CD4-positive, alpha-beta T cell treated with Interleukin-17A for 1 hour (primary cell): ENCODE measurements at places on chromosomes 2 and 18.
A peak's percentile ranks its signal among the peaks of the same experiment; 100 is the strongest.

DNA sequence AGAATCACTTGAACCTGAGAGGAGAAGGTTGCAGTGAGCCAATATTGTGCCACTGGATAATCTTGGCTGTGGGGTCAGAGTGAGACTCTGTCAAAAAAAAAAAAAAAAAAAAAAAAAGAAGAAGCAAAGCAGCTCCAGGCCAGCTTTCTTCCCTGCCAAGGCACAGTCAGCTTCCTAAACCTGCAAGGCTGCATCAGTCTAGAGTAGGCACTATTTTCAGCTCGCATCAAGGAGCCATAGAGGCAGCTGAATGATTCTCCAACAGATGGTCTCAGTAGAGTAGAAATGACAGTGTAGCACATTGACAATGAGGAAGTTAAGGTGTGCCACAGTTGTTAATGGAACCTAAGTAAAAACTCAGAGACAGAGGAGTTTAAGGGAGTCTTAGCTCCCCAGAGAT, 35.6 kb downstream of the BMP10 start:
- no peak for DNase-seq

- no peak for DNase-seq
These were observed 5.8 kb upstream of the GPD2 start for GRCh38 chr2:156430236-156430979.

DNA sequence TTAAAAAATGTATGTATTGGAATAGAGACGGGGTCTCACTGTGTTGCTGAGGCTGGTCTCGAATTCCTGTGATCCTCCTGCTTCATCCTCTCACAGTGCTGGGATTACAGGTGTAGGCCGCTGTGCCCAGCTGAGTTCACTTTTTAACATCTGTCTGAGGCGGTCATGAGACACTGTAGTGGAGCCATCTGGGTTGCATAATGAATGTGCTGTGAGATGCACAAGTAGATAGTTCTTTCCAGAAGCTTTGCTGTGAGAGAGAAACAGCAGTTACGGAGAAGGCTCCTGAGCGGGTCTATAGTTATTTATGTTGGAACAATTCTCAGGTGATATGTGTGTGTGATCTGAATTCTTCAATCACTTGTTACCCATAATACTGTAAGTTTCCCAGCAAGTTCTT, 3.1 kb downstream of the RMC1 start:
- no peak for DNase-seq

- DNase-seq, result no peak
These were observed 109.9 kb downstream of the PTPRM start for GRCh38 chr18:7677001-7677400.

- DNase-seq, result no peak
These were observed 65.2 kb downstream of the RNF144A start for GRCh38 chr2:6982449-6982848.

- DNase-seq, result no peak
These were observed 157.3 kb upstream of the SALL3 start for GRCh38 chr18:78822171-78822948.

GRCh38 chr2:222969491-222969890, 82.5 kb upstream of the KCNE4 start:
- no peak for DNase-seq

- DNase-seq, result no peak
These were observed 8.8 kb downstream of the DYSF start for GRCh38 chr2:71462056-71462605.

DNA sequence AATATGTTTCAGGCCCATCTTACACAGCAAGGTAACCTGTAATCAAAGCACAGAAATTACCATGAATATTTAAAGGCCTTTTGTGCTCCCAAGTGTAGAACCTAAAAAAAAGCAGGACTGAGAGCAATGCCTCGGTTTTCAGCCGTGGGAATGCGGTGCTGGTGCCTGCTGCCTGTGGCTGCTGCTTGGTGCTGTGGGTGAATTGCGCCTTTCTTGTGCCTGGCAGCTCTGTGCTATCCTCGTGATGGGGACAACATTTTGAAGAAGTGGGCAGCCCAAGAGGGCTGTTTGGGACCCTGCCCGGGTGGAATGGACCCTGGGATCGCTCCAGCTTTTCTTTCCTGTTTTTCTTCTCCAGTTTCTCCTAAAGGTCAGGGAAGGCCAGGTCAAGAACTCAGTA, 91.2 kb downstream of the ASAP2 start:
- no peak for DNase-seq

- no peak for DNase-seq
These were observed 125.3 kb upstream of the SP3 start for GRCh38 chr2:174090476-174090875.

DNA sequence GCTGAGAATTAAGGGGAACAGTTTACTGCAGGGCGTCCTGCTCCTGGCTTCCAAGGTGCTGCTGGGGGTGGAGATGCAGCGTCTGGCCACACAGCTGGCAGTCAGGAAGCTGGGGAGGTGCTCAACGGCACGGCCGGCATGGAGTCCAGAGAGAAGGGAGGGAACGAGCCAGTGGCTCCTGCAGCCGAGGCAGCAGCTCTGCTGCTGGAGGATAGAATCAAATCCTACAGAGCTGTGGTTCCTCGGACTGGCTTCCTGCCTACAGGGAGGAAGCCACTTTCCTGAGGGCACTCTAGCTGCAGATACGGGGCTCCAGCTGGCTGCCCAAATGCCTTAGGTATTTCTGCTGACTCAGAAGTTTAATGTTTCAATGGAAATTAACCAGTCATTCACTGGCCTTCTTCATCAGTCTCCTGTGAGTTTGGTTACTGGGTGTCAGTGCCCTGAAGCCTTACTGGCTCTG, 266.3 kb downstream of the TWIST2 start:
- no peak for DNase-seq

DNA sequence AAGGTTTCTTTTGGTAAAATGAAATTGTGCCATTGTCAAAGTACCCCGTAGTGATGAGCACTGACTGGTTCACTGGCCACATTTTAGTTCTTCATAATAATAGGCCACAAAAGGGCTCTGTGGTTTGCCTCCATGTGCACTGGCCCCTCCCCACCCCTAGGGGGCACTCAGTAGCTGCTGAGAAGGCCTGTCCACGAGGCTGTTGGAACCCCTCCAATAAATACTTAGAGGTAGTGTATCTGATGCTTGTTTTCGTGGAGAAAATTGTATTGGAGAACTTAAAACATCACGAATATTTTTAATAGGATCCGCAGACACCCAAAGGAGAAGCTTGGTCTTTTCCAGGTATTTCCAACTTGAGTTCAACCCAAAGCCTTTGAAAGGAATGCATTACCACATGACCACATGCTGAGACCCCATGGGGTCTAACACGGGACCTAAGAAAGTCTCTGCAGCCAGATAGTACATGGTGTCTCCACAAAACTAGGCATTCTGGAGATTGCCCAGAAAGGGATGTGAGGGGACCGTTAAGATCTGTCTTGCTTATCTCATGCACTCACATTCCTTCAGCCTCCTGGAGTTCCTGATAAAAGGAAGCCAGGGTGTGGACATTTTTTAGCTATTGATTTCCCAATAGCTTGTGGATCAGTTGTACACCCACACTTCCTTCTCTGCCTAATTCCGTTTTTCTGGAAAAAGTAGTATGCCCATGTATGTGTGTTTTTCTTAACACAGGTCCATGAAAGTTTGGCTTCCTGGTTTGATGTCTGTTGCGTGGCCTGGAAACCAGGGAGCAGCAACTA, 28.5 kb upstream of the NOSTRIN start:
- DNase-seq, result peak; percentile 30

- DNase-seq, result peak; percentile 42
These were observed 47.2 kb downstream of the VIL1 start for GRCh38 chr2:218465987-218466633.

GRCh38 chr2:58047373-58047935, 848 bp downstream of the VRK2 start:
- no peak for DNase-seq

DNA sequence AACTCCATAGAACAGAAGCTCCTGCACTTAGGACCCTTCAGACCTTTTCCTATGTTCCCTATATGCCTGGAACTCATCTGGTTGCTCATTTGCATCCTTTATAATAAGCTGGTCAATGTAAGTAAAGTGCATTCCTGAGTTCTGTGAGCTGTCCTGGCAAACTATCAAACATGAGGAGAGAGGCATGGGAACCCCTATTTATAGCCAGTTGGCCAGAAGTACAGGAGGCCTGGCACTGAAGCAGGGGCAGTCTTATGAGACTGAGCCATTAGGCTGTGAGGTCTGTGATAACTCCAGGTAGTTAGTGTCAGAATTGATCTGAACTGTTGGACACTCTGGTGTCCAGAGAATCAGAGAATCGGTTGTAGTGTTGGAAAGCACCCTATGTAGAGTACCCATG, 88.4 kb downstream of the EHD3 start:
- DNase-seq, result no peak

DNA sequence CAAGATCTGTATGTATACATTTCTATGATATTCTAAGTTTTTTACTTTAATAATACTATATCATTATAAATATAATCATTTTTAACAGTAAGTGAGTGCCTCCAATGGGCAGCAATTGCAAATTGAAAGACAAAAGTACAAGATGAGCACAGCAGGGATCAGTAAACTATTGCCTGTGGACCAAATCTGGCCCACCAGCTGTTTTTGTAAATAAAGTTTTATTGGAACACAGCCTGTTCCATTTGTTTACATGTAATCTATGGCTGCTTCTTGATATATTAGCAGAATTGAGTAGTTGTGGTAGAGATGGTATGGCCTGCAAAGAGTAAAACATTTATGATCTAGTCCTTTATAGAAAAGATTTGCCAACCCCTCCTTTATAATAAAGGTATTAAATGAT, 43.2 kb downstream of the CHST9 start:
- DNase-seq, result no peak

- no peak for DNase-seq
These were observed 22.9 kb downstream of the DSG4 start for GRCh38 chr18:31399306-31400032.
